Neural crest cell (in vitro differentiated cells): ENCODE measurements at places on chromosomes 5 and 9. TPM values are rescaled to one million over a fixed set of nuclear protein-coding genes. Genes with fewer than 3 reads are reported as not detected.

STK10 gene
- total RNA-seq = 32.3 and 43.5 TPM in 2 replicates

HAVCR1 gene
- total RNA-seq = not detected in 2 replicates

FGFR4 gene
- 5.4 and 7.1 TPM in 2 replicates for total RNA-seq

OTULINL gene
- total RNA-seq = 3.4 and 5.3 TPM in 2 replicates

IL3 gene
- total RNA-seq = not detected in 2 replicates

BRINP1 gene
- 0.86 and 0.96 TPM in 2 replicates for total RNA-seq

NFIB gene
- total RNA-seq = 2.9 and 3.7 TPM in 2 replicates

FUT7 gene
- total RNA-seq = 0.14 TPM in 1 of 2 replicates, not detected in the other

C1QTNF2 gene
- 0.42 and 0.43 TPM in 2 replicates for total RNA-seq

NR2F1-AS1 gene
- 52.4 and 53.1 TPM in 2 replicates for total RNA-seq

PITX1 gene
- total RNA-seq = not detected in 2 replicates

TAF11L10 gene
- not detected in 2 replicates for total RNA-seq

TRPM6 gene
- total RNA-seq = not detected in 2 replicates

GFI1B gene
- not detected in 2 replicates for total RNA-seq

MYMK gene
- total RNA-seq = not detected in 2 replicates

SLC34A1 gene
- total RNA-seq = 0.16 TPM in 1 of 2 replicates, not detected in the other

IL4 gene
- total RNA-seq = not detected in 2 replicates

STK32A gene
- 0.28 and 0.61 TPM in 2 replicates for total RNA-seq

KCNMB1 gene
- 0.09 TPM in 1 of 2 replicates, not detected in the other for total RNA-seq

B4GALT7 gene
- 30.0 and 30.1 TPM in 2 replicates for total RNA-seq

TMEM141 gene
- 27.8 and 31.0 TPM in 2 replicates for total RNA-seq

MSX2 gene
- total RNA-seq = 0.89 and 1.1 TPM in 2 replicates

CETN3 gene
- 32.9 and 44.0 TPM in 2 replicates for total RNA-seq

DOK3 gene
- total RNA-seq = 10.5 and 11.4 TPM in 2 replicates

DEPDC1B gene
- 60.4 and 60.9 TPM in 2 replicates for total RNA-seq

CCNJL gene
- total RNA-seq = 28.7 and 29.7 TPM in 2 replicates

BTNL3 gene
- total RNA-seq = not detected in 2 replicates

TAS2R1 gene
- total RNA-seq = not detected in 2 replicates

BTNL8 gene
- not detected in 2 replicates for total RNA-seq

SLC6A18 gene
- not detected in 2 replicates for total RNA-seq

LECT2 gene
- not detected in 2 replicates for total RNA-seq

HARS2 gene
- total RNA-seq = 31.8 and 33.2 TPM in 2 replicates

FYB1 gene
- total RNA-seq = not detected in 2 replicates

SPATA31C1 gene
- 1.4 and 1.9 TPM in 2 replicates for total RNA-seq
